ENCODE measurements at places on chromosomes 3 and 15.

GRCh38 chr3:4771243-4771642 lies 208.0 kb upstream of the BHLHE40 start:
- no peak for DNase-seq

DNA sequence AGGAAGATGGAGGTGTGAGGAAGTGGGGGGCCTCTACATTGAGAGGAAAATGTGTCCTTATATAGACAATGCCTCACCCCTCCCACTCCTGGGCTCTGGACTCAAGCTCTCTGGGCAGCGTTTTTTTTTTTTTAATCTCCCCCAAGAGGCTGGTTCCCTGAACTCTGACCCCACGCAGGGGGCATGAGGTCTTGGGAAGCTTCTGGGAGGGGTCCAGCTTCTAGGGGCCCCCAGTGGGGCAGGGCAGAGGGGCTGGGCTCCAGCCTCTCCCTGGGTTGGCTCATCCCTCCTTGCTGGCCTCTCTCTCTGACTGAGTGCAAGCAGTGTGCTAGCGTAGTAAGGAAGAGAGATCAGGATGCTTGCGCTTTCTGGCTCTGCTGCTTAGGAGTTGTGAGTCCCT lies 101.4 kb upstream of the HACD2 start:
- DNase-seq = no peak

DNA sequence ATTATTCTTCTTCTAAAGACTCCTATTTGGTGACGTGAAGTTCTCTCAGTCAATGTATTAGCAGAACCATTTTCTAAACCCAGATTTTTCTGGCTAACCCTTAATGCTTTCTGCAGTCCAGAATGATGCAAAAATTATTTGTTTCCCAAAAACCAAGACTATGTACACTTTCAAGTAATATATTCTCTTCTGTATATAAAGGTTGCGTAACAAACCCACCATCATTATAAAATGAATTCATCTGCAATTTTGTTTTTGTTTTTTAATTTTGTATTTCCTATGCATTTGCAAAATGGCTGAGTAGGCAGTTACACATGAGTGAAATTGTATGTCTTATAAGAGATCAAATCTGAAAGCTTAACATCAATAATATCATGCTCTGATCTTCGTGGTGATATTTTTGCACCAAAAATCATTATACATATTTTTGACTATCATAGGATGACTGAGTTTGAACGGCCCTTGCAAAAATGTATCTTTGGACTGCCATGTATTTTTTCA lies 593.6 kb downstream of the ZIC1 start:
- no peak for DNase-seq

DNA sequence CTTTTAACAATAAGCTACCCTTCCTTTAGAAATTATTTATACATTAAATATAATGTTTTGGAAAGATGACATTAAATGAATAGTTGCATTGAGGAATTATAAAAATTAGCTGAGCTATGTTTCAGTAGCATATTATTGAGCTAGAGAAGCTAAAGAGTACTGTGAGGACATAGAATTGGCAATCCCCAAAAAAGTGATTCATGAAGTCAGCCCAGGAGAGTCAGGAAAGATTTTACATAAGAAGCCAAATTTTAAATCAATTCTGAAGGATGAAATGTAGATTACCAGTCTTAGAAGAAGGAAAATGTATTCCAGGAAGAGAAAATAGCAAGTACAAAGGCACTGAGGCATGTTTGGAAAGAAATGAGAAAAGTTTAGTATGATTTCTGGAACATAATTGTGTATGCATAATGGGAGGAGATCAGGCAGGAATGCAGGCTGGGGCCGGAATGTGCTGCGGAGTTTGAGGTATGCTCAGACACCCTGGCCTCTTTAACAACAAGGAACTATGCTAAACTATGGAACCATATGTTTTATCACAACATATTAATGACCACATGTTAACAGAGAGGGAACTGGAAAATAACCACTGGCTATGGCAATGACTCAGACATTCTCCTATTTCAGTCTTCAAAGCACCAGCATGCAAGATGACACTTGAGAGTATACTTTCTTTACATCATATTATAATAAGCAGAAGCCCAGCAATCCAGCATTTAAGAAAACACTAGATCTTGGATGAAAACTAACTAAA lies 103.3 kb upstream of the COL8A1 start:
- no peak for DNase-seq

DNA sequence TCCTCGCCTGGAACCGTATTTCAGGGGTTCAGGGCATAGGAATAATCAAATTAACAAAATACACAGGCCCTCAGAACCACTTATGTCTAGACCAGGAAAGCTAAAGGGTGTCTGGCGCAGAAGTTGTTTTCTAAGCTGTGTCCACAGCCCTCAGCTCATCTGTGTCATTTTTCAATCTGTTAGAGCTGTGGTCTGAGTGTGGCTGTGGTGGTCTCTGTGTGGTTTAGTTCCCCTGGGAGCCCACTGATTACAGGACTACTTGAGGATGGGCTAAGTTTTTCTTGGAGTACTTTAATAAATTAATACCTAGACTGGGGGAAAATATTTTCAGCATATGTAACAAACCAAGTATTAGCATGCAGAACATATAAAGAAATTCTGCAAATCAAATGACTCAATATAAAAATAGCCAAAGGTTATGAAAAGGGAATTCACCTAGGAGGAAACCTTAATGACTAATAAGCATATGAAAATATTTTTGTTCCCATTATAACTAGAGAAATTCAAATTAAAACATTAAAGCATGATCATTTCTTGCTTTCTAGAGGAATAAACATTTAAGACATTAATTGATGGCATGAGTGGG lies 186.3 kb downstream of the SATB1 start:
- no peak for DNase-seq

DNA sequence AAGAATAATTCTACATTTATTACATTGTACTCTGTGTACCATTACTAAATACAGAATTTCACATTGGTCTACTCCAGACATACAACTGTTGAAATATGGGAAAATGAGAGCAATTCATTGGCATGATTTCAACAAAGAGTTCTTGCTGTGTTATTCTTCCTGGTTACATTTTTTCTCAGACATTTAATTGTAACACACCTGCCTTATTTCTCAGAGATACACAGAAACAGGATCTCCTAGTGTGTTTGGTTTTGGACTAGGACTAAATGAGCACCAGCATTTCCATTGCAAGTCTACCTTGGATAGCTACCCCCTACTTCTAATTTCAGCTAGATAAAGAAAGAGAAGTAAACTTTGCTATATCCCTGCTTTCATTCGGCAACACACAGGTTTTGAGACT lies 274.3 kb upstream of the CNTN4 start:
- no peak for DNase-seq

DNA sequence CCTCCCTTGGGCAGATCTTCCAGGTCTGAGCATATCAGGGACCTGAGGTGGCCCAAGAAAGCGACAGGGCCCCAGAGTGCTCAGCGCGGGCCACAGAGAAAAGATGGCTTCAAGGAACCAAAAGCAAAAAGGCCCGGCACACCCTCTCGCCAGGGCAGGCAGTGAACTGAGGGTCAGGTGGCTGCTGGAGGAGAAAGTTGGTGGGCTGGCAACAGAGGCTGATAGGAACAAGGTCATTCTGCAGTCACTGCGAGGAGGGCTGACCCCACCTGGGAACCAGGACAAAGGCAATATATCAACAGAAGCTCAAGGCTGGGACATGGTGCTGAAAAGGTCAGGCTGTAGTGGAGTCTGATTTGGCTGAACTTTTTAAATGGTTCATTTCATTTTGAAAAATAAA lies 2.8 kb upstream of the ACSBG1 start:
- no peak for DNase-seq

- no peak for DNase-seq
Observed at GRCh38 chr15:100002787-100003536, 269.7 kb upstream of the LYSMD4 start.

DNA sequence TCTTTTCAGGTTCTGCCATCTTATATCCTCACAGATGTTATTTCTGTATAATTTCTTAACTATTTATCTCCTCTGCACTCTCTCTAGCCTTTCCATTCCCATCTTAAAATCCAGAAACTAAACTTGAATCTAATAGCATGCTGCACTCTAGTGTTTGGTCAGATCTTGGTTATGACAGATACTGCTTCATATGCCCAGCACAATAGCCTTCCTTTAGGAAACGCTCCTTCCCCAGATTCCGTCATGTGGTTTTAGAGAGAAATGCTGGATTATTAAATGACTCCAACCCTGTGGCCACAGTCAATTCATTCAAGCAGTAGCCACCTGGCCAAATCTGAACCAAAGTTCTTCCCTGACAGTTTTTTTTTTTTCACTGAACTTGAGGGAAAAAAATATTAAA lies 19.4 kb downstream of the RASGRP1 start:
- no peak for DNase-seq

DNA sequence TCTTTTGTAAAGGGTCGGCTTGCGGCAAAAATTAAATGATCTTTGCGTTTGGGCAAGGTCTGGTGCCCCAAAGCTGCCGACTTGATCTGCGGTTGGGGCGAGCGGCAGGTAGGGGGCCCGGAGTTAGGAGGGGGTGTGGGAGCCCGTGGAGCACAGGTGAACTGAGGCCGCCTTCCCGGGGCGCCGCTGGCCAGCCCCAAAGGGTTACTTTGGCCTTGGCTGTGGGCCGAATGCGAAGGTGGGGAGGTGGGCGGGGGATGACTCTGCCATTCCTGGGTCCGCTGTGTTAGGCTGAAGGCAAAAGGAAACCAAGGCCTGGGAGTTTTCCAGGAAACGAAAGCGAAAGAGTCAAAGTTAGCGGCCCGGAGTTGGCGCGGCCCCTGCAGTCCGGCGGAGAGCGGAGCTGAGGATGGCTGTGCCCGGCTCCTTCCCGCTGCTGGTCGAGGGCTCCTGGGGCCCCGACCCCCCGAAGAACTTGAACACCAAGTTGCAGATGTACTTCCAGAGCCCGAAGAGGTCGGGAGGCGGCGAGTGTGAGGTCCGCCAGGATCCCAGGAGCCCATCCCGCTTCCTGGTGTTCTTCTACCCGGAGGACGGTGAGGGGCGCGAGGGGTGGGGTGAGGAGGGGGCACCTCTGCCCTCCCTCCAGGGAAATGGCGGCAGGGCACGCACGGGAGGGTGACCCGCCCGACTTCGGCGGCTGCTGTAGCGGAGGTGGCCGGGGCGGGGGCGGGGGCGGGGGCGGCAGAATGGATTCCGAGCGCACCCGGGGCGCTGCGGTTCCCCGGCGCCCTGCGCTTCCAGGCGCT lies at the start of gene PARP14:
TSS of gene PARP14 (plus strand) at position 365 of the 809 bp plus-strand sequence. CDS start at position 410, 45 bp downstream.
- DNase-seq = peak; percentile 41

- no peak for DNase-seq
Observed at GRCh38 chr15:79179108-79179561, 88.6 kb upstream of the RASGRF1 start.

- peak; percentile 31 for DNase-seq
Observed at GRCh38 chr3:72487078-72487765, 361.0 kb downstream of the SHQ1 start.

DNA sequence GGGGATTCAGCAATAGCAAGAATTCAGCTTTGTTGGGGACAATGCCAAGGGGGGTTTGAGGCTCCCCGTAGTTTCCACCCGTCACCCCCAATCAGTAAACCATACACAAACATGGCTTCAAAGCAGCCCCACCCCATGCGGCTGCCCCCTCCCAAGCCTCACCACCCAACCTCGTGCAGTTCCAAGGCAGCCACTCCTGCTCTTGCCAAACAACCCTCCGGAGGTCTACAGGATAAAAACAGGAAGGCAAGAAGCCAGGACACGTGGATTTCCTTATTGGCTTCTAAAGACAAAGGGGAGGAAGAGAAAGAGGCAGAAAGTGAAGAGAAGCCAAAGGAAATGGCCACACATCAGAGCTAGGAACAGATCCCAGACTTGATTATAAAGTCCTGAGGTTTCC lies 121.1 kb downstream of the SHQ1 start:
- DNase-seq = no peak

DNA sequence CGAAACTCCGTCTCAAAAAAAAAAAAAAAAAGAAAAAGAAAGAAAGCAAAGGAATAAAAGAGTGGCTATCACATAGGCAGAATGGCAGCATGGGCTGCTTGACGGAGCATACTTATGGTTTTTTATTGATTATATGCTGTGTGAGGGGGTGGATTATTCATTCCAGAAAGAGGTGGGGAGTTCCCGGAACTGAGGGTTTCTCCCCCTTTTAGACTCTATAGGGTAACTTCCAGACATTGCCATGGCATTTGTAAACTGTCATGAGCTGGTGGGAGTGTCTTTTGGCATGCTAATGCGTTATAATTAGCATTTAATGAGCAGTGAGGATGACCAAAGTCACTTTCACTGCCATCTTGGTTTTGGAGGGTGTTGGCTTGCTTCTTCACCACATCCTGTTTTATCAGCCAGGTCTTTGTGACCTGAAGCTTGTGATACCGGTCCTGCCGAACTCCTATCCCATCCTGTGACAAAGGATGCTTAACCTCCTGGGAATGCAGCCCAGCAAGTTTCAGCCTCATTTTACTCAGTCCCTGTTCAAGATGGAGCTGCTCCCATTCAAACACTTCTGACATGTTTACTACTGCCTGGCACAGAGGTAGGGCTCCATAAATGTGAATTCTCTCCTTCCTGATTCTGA lies 15.8 kb upstream of the ABHD17C start:
- no peak for DNase-seq

DNA sequence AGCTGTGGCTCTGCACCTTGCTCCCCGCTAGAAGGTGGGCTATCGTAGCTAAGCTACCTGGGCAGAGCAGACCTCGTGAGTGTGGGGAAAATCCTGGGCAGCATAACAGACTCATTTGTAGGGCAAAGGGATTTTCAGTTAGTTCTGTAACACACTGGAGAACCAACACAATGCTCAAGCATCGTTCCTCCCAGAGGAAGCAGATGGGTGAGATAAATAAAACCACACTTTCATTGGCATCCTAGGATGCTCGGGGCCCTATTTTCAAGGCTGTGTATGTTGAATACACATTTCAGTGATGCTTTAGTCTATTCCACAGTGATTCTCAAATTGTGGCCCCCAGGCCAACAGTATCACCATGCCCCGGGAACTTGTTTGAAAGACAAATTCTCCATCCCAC lies 20.0 kb downstream of the LIPC start:
- DNase-seq = no peak

- no peak for DNase-seq
Observed at GRCh38 chr3:65443739-65444446, 594.8 kb downstream of the MAGI1 start.

- DNase-seq = no peak
Observed at GRCh38 chr15:85755942-85756341, 38.8 kb downstream of the KLHL25 start.

DNA sequence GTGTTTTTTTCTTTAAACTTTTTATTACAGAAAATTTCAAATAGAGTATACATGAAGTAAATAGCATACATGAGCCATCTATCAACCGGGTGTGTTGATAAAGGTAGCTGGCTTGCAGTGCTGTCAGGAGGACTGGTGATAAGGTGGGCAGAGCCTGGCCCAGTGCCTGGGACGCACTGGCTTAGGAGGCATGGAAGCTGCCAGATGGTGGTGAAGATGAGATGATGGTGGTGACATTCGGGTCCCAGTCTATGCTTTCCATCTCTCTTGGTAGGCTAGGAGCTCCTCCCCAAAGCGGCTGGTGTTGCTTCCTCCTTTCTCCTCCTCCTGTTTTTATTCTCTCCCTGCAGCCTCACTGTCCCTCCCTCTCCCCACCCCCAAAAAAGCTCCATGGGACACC lies 101.7 kb downstream of the ADCY5 start:
- no peak for DNase-seq
